ENCODE measurements at places on chromosomes 7 and 10. TPM values are rescaled to one million over a fixed set of nuclear protein-coding genes. Genes with fewer than 3 reads are reported as not detected.

Gene TAS2R41
- not detected for polyA plus RNA-seq

Gene PAPSS2
- polyA plus RNA-seq: 0.05 TPM

Gene FAM25A
- polyA plus RNA-seq: not detected

Gene SLC26A5
- polyA plus RNA-seq: not detected

Gene INSYN2A
- polyA plus RNA-seq: not detected

Gene PSMC2
- polyA plus RNA-seq: 94.2 TPM

Gene LBX1
- not detected for polyA plus RNA-seq

Gene CPED1
- not detected for polyA plus RNA-seq

Gene SPDYE17
- not detected for polyA plus RNA-seq

Gene GOLGA7B
- 0.44 TPM for polyA plus RNA-seq

Gene SPDYE11
- polyA plus RNA-seq: not detected

Gene MXI1
- 20.1 TPM for polyA plus RNA-seq

Gene SP4
- polyA plus RNA-seq: 10.6 TPM

Gene SPDYE1
- polyA plus RNA-seq: not detected

Gene AQP1
- not detected for polyA plus RNA-seq

Gene CRCP
- 36.1 TPM for polyA plus RNA-seq

Gene PLXDC2
- not detected for polyA plus RNA-seq

Gene AP4M1
- 3.6 TPM for polyA plus RNA-seq

Gene EFCAB10
- polyA plus RNA-seq: not detected

Gene GATA3
- 20.5 TPM for polyA plus RNA-seq

Gene CDC14C
- polyA plus RNA-seq: not detected

Gene PLEKHA1
- 90.9 TPM for polyA plus RNA-seq

Gene MCM7
- 46.6 TPM for polyA plus RNA-seq

Gene PKD2L1
- not detected for polyA plus RNA-seq

Gene SPDYE2B
- polyA plus RNA-seq: 0.22 TPM

Gene ZNF438
- 3.9 TPM for polyA plus RNA-seq

Gene ANKRD30A
- not detected for polyA plus RNA-seq

Gene GDF10
- not detected for polyA plus RNA-seq

Gene MYL10
- not detected for polyA plus RNA-seq

Gene ZPBP
- polyA plus RNA-seq: not detected

Gene SEMA3A
- polyA plus RNA-seq: 0.14 TPM

Gene ZNF727
- not detected for polyA plus RNA-seq

Gene PLPP4
- not detected for polyA plus RNA-seq

Measured in naive thymus-derived CD8-positive, alpha-beta T cell (primary cell).